ENCODE measurements at places on chromosomes 6 and 20.

DNA sequence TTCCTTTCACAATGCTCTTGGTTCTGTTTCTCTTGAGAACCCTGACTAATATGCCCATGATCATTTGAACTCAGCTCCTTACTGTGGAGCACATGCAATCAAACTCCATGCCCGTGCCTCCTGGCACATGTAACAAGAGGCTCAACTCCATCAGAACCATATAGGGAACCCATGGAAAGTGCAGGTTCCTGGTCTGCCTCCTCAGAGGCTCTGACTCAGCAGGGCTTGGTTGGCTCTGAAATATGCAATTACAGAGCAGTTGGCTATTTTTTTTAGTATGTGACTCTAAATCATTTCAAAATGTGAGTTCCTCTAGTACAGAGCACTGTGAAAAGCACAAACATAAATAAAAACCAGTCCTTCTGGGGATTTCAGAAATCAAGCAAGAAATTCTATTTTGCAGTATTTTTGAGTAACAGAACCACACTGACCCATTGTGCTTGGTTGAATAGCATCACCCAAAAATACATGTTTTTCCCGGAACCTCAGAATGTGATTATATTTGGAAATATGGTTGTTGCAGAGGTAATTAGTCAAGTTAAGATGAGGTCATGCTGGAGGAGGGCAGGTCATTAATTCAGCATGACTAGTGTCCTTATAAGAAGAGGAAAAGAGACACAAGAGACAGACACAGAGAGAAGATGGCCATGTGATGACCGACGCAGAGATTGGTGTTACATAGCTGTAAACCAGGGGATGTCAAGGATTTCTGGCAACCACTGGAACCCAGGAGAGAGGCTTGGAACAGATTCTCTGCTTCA is 13.2 kb upstream of the MAP3K4 start:
- no peak for DNase-seq

DNA sequence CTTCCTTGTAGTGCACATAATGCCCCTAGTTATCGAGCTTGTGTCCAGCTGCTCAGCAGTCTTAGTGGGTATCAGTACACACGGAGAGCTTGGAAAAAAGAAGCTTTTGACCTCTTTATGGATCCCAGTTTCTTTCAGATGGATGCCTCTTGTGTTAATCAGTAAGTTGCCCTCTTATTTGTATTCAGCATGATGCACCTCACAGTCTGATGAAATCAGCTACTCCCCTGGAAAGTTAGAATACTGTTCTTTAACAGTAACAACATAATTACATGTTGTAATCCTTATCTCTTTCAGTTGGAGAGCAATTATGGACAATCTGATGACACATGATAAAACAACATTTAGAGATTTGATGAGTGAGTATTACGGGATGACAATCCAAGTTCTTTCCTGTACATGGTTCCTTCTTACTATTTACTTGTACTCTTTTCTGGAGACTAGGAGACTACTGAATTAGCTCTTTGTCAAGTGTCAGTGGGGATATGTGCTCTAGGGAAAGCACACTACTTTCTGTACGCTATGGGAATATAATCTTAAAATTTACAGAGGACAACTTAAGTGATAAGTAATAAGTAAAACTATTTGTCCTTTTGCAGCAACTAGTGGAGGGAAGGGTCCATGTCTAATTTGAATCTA is 39.1 kb downstream of the PGM3 start:
- DNase-seq = no peak

DNA sequence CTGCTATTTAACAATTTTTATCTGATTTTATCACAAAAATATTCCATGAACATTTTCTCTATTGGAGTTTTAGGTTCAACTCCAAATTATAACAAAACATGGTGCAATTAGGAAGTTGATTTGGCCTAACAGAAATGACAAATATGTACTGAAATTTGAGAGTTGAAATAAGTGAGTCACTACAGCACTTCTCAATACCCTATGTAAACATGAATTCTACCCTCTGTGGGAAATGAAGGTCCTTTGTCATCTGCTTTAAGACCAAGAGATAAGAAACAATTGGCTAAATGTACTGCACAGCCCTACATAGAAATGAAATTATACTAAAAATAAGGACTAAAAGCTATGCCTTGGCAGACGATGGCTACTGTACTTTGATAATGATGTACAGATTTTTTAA is 86.2 kb upstream of the BEND6 start:
- DNase-seq = no peak

GRCh38 chr6:107179004-107179403 is 63.7 kb upstream of the BEND3 start:
- peak; percentile 26 for DNase-seq

DNA sequence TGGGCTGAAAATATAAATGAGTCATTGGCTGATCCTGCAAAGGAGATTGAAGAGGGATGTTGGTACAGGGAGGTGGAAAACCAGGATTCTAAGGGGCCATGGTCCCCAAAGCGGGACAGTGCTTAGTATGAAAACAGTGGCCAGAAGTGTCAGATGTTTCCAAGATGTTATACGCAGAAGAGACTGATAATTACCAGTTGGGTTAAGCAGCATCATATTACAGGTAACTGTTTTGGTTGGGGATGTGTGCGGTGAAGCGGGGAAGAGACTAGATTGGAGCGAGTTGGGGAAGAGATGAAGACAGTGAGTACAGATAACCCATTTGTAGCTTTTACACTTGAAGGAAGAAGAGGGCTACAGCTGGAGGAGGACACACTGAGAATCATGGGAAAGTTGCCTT is 80.8 kb downstream of the PLEKHG1 start:
- DNase-seq = no peak

DNA sequence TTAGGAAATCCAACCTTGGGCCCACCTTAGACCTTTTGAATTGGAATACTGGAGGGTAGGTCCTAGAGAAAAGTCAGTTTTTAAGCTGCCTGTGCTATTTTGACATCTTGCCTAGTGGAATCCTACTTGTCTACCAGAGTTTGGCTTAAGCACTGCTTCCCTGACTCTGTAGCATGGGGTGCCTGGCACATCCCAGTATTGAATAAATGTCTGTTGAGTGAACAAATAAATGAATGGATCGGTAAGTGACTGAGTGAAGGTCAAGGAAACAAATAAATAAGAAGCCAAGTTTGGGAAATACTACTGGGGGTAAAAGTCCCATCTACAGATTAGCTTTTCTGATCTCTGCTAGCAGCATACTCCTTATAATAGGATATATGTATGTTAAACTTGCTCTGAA is 140.5 kb downstream of the FNDC1 start:
- DNase-seq = no peak

DNA sequence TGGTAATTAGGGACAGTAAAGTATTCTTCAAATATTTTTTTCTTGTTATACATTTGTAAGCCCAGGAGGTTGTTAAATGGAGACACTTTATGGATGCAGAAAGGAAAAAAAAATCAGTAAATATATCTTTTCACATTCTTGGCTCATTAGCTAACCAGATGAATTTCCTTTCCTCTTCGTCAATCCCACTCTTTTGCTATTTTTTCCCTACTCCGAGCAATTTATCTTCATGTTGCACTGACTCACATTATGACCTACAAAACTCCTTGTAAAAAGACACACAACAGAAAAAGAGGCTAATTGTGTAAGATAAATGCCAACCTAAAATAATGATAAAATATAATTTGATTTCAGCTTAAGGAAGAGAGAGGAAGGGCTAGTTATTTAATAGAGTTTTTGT is 472.9 kb upstream of the ZNF337 start:
- DNase-seq = no peak

GRCh38 chr6:71619836-71620235 is 266.5 kb upstream of the RIMS1 start:
- DNase-seq = no peak

- no peak for DNase-seq
Observed at GRCh38 chr20:16143596-16143995, 429.7 kb downstream of the KIF16B start.

DNA sequence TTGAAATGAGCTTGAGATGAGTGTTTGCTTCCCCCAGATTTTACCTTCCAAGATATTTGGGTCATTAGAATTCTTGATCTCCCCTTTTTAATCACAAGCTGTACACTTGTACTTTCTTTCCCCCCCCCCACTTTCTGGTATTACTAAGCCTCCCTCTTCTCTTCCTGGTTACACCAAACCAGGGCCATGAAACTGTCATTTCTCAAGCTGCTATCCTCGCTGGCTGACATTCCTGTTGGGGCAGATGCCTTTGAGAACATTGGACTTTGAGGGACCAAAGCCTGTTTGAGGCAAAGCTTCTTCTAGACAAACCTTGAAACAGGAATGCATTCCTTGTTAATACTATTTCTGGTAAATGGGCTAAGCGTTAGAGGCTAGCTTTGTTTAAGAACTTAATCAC is 32.3 kb upstream of the MAP3K7 start:
- DNase-seq = no peak

DNA sequence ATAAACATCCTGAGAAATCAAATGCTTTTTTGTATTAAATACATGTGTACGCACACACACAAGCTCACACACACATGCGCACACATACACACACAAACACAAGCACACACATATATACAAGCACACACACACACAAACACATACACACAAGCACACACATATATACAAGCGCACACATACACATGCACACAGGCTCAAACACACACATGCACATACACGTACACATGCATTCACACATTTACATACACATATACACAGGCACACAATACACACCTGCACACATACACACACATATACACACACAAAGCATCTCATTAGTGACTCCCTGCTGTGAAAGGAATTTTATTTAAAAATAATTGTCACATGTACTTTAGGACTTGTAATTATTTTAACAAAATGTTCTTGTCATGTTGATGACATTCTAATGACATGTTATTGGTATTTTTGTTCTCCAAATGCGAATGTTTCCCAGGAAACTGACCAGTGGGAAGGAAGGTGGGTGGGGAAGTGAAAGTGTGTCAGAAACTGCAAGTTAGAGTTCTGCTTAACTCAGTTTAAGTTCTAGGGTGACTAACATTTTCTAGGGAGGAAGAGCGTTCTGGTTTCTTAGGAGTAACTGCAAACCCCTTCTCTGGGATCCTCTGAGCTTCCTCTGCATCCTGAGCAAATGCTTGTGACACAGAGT is 113.9 kb upstream of the ZNF217 start:
- DNase-seq = no peak

GRCh38 chr6:33333666-33334065 is 16.1 kb upstream of the ZBTB22 start:
- DNase-seq = no peak

- DNase-seq = no peak
Observed at GRCh38 chr6:36718560-36718959, 20.9 kb downstream of the RAB44 start.

GRCh38 chr20:43781215-43781614 is 54.4 kb upstream of the GTSF1L start:
- DNase-seq = peak; percentile 35

- DNase-seq = no peak
Observed at GRCh38 chr6:10873374-10873773, 8.5 kb downstream of the GCM2 start.

GRCh38 chr6:24060982-24061754 is 64.8 kb upstream of the NRSN1 start:
- no peak for DNase-seq

DNA sequence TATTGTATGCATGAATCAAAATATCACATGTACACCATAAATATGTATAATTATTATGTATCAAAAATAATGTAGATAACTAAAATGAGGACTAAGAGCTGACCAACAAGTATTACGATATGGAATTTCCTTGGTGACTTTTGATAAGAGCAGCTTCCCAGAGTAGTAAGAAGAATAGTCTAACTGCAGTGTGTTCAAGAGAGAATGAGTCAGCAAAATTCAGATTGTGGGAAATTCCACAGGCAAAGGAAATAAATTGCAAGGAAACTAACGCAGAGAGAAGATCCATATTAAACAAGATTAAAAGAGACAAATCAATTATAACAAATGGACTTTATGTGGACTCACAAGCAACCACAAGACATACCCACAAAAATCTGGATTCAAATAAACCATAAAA is 26.4 kb downstream of the FRK start:
- no peak for DNase-seq

GRCh38 chr6:72619883-72620696 is 1.8 kb upstream of the KCNQ5 start:
- peak; percentile 71 for DNase-seq

GRCh38 chr6:95232446-95232845 is 344.9 kb upstream of the MANEA start:
- no peak for DNase-seq

GRCh38 chr6:139373928-139374356 is 506 bp downstream of the CITED2 start:
- DNase-seq = no peak

- no peak for DNase-seq
Observed at GRCh38 chr6:149007846-149008245, 261.0 kb downstream of the UST start.

- DNase-seq = no peak
Observed at GRCh38 chr6:168417679-168418557, 23.1 kb upstream of the SMOC2 start.
